ENCODE measurements at places on chromosomes 6 and 20.

DNA sequence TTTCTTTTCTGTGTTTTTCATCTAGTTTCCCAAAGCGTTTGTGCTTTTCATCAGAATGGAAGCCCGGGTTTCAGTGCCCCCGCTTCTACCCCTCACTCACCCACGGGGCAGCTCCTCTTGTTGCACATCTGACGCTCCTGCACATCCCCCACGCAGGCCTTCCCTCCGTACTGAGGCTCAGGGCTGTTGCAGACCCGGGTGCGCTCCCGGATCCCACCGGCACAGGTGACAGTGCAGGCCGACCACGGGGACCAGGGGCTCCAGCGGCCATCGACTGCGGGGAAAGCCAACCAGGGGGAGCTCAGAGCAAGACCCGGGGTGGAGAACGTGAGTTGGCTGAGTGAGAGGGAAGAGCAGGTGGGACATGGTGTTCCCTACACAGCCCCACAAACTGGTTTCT, 19.0 kb downstream of the THBS2 start:
- no peak for DNase-seq

DNA sequence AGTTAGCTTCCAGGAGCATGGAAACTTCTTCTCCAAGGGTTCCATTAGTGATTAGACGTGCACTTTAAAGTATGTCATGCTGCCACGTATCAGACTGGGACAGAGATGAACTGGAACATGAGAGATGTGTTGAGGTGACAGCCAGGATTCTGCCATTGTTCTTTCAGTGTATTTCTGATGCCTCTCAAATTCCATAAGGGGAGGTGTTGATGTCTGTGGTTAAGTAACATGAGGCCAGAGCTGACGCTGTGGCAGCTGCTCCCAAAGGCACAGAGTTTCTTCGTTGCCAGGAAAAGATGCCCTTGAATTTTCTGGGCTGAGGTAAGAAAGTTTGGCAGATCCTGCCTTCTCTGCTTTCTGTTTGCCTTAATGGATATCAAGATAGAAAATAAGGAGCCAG, 63.5 kb downstream of the TRMT6 start:
- DNase-seq = no peak

DNA sequence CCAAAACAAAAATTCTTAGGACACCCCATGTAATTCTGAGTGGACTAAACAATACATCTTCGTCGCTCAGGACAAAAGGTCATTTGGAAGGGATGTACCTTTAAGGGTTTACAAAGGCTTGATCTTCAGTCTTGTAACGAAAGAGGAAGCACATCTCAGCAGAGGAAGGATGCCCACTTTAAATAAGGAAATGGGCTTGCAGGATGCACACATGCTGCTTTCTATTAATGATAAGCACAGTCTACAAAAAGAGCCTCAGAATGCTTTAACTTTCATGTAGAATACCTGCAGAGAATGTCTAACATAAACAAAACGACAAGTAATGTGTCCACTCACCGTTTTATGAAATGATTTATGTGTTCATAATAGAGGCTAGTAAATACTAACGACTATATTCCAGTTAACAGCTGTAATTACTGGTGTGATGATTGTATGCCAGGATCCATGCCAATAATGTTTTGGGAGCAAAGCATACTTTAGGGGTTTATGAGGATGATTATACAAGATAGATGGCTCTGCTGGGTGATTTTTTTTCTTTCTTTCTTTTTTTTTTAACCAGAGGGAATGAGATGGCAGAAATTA, 216.9 kb downstream of the GMDS start:
- DNase-seq = peak; percentile 50

DNA sequence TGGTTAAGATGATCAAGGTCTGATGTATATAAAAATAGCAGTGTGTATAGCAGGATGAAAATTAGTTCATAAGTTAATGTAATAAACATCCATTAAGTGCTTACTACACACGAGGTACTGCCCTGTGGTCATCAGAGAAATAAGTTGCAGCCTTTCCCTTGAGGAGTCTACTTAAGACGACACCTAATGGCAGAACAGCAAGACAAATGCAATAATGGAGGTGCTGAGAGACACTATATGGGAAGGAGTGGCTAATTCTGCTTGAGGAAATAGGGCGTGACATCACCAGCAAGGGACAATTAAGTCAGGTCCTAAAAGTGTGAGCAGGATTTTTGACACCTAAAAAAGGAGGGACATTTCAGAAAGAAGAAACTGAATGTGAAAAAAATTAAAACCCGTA, 75.2 kb downstream of the BACH2 start:
- no peak for DNase-seq

DNA sequence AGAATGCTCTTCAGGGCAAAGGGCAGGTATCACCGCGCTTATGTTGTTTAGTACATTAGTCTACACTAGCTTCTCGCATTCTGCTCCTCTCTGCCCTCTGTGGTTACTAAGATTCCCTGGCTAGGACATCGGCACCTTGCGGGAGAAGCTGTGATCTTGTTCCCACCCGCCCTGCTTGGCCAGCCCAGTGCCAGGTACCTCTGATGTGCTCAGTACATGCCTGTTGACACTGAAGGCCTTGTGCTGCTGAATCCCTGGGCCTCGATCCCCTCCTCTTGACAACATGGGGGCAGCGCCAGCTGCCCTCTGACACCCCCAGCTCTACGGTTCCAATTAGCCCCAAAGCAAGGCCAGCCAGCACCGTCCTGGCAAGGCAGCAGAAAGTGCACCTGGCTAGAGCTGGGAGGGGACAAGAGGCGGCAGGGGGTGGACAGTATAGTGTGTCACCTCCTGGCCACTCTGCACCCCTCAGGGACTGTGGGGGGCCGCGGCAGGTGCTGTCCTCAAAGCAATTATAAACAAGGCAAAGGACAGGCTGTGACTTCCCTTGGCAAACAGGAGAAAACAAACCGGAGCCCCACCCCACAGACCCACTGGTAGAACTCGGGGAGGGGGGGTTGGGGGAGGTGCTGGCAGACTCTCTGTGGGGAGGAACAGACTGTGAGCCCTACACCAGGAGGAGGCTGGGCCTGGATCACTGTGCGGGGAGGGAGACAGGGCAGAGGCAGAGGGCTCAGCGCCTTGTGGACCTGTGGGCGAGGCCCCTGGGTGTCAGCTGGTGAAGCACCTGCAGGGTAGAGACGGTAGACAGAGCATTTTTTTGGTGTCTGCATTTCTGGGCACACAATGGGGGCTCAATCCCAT, 7.1 kb downstream of the TFEB start:
- DNase-seq = no peak

GRCh38 chr6:80173411-80173810, 66.9 kb downstream of the BCKDHB start:
- DNase-seq = no peak

DNA sequence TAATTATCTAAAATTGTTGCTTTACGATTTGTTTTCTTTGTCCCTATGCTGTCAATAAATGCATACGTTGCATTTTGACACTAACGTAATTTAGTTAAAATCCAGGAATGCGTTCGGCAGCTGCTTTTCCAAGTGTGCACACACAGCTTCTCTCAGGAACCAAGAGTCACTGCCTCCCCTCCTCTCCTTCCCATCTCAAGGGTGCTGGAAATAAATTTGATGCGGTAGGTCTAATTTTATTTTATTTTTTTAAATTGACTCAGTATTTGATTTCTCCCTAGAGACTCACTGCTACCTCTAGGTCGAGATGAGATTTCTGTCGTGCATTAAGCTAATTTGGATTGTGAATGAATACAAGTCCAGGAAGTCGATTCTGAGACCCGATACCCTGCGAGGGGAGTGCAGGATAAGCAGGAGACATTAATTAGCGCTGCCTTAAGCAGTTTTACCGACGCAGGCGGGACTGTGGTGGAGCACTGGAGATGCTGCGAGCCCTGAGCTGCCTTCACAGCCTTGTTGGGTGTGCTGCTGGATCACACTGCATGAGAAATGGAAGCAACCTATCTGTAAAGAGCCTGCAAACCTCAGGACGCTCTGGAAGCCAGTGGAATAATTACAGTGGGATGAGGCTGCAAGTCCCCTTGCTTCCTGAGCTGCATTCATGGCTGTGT, 381.2 kb downstream of the C6orf118 start:
- no peak for DNase-seq

- no peak for DNase-seq
Observed at GRCh38 chr6:15387118-15387517, 141.2 kb downstream of the JARID2 start.

DNA sequence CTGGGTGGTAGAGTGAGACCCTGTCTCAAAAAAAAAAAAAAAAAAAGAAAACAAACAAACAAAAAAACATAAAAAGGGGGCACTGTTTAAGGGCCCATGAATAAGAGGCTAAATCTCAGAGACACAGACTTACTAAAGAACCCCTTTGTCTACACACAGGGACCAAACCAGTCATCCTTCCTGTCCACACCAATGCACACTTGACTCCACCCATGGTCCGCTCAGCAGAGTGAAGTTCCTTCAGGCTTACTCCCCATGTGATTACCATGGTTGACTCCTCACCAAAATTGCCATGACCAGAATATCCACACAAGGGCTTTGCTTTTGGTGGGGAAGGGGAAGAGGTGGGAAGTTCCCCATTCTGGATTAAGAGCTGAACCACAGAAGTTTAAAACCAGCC, 19.4 kb upstream of the REPS1 start:
- no peak for DNase-seq

DNA sequence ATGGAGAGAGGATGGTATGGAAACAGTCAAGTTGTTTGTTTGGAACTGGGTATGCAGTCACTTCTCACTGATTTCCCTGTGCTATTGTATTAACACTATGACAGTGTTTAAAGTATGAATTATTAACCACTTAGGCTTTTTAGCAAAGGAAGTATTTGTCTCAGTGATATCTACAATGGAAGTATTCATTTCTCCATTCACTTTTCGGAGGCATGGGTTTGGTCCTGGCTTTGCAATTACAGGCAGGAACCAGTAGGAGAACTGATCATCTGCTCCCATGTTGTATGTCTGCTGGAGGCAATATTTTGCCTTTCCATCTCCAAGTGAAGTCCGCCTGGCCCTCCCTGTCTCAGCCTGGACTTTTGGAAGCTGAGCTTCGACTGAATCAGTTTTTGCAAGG, 30.6 kb upstream of the EXOC2 start:
- no peak for DNase-seq

- DNase-seq = no peak
Observed at GRCh38 chr6:135996668-135997067, 145.2 kb downstream of the PDE7B start.

- no peak for DNase-seq
Observed at GRCh38 chr6:108714101-108714765, 134.0 kb upstream of the ARMC2 start.

- DNase-seq = no peak
Observed at GRCh38 chr6:125116710-125117109, 36.9 kb upstream of the TPD52L1 start.

DNA sequence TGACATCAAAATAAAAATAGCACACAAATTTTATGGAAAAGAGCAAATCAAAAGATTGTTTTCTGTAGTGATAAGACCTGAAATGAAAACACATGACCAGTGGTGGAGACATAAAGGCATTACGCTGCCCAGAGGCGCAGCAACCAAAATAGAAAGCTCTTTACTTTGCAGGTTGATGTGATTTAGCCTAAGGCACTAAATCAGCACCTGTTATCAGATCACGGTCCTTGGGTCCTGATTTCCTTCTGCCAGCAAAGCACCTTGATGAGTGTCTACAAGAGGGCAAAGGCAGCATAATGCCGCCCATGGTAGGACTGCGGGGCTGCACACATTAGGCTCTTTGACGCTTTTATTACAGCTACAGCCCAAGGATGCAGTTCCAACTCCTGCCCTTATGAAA, 19.3 kb upstream of the RAMACL start:
- no peak for DNase-seq

DNA sequence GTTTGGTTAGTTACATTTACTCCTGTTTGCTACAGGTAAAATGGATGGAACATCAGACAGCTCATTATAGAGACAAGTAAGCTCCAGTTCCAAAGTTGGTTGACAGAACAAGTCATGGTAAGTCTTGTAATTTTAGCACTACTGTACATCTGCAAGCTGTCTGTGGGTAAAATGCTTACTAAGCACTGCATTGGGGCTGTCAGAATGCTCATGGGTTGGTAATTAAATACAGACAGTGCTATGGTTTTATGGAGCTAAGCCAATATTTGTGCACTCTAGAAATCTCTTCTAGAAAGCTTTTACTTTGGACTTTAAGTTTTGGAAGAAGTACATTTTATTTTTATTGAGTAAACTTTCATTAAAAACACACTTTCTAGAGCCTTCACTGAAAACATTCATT, 419.2 kb upstream of the MMS22L start:
- DNase-seq = no peak

- no peak for DNase-seq
Observed at GRCh38 chr6:122178988-122179387, 220.5 kb upstream of the HSF2 start.
